Fibroblast of lung (primary cell): ENCODE measurements at places on chromosomes 16 and 17.
A peak's percentile ranks its signal among the peaks of the same experiment; 100 is the strongest.

DNA sequence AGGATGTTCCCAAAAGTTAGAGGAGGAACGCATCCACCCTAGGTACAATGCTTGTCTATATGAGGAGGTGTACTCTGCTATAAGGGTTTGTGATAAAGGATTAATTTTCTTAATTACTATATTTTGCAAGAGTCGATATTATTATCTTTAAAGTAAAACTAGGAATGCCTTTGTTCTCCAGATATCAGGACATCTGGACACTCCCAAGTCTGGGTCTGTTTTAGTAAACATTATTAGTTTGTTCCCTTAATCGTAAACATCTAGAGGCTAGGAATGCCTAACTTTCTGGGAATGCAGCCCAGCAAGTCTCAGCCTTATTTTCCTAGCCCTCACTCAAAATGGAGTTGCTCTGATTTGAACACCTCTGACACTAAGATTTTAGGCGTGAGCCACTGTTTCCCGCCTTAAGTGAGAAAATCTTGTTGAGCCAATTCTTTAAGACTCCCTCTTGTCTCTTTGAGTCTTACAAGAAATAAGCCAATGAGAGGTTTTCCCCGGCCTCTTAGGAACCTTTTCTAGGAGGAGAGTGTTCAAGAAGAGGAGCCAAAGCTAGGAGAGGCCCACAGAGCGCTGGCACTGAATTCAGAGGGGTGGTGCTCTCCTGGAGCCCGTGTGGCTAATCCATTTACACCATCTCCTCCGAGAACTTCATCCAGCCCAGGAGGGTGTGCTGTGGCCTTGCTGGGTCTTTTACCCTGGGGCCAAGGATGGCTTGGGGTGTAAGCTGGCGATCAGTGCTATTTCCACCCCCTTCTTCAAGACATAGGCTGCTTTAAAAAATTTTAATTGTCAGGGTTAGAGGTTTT, 40.9 kb downstream of the SMARCE1 start:
- DNase-seq, result no peak

DNA sequence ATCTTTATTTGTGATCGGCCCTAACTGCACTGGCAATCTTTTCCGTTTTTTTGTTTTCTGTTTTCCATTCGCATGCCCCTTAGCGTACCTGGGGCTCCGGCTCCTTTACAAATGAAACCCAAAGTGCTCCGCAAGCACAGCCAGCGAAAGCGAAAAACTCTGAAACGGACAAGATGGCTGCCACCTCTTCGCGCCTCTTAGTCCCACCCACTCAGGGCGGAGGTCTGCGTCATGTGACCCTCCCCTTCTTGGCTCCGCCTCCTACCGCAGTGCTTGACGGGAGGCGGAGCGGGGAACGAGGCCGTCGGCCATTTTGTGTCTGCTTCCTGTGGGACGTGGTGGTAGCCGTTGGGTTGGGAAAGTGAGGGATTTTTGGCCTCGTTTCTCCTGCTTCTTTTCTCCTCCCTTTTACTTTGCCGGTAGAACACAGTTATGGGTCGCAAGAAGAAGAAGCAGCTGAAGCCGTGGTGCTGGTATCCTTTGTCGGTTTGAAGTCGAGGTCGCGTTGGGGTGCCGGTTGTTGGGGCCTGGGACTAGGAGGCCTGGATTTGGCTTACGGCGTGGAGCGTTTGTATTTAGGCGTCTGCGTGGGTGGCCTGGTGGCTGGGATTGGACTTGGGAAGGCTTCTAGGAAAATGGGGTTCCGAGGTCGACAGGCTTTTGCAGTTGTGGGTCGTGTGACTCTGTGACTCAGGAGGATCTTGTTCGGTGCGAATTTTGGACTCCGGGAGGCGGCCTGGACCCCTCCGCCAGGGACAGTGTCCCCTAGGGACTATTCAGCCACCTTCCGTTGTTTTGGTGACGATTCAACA, at the start of gene ZNF207:
Gene ZNF207 (plus strand): TSS at position 304 of the 812 bp plus-strand sequence. CDS start 129 bp downstream, at position 433.
- peak; percentile 95 for DNase-seq

- no peak for DNase-seq
These were observed 74.2 kb upstream of the MARCHF10 start for GRCh38 chr17:62882284-62882683.

- no peak for DNase-seq
These were observed 3.2 kb downstream of the PDE6G start for GRCh38 chr17:81652906-81653771.
